ENCODE measurements at places on chromosomes 16 and 17.

GRCh38 chr17:14744761-14745473, 444.0 kb downstream of the HS3ST3B1 start:
- peak; percentile 75 for DNase-seq

DNA sequence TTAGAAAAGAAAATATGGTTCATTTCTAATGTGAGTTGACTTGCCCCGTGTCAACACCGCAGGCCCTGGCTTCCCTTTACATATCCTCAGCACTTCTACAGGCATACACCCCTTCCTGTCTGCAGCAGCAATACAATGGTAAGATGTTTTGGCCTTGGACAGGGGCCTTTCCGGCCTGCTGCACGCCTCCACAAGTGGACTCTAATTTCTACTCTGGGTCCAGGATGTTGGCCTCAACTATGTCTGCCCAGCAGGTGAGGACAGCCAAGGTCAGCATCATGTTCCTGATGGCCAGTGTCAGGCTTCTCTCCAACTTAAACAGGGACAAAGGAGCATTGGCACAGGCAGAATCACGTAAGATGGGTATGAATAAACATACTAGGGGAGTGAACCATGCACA, 11.0 kb downstream of the C17orf67 start:
- DNase-seq = no peak

GRCh38 chr17:80402959-80403358, 12.0 kb upstream of the ENDOV start:
- no peak for DNase-seq

- no peak for DNase-seq
Observed at GRCh38 chr16:65751622-65752521, 614.6 kb upstream of the CDH5 start.

GRCh38 chr17:21302711-21303425, 18.4 kb downstream of the MAP2K3 start:
- DNase-seq = no peak

DNA sequence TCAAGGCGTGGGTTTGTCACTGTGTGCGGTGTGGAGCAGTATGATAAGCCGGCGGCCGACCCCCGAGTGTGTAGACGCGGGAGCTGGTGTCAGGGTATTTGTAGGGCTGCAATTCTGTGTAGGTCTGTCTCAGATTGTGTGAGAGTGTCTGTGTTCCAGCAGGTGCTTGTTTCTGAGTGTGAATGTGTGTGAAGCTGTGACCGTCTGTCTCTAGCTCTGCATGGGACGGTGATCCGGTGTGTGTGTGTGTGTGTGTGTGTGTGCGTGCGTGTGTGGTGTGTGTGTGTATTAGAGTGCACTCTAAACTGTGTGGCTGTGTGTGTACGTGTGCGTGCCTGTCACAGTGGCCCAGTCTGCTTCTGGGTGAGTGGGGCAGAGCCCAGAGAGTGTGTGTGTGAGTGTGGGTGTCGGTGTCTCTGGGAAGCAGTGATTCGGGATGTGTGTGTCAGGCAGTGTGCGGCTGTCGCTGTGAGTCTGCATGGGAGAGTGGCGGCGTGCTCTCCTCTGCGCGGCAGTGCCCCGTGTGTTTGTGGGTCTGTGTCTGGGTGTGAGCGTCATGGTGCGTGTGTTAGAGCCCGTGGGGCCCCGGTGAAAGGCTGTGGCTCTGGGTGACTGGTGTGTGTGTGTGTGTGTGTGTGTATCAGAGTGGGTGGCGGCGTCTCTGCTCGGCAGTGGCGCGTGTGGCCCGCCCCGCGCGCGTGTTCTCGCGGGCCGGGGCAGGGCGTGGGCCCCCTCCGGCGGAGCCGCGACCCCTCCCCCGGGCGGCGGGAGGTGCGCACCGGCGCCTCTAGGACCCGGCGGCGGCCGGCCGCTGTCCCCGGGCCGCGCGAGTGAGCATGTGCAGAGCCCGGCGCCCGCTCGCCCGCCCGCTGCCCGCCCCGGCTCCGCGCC, at the start of gene WSCD1:
TSS of gene WSCD1 (plus strand) at position 841 of the 891 bp plus-strand sequence. CDS start 10,280 bp downstream, outside the sequence.
- no peak for DNase-seq

Measured in amniotic epithelial cell (primary cell).